Lung (tissue), 17 donors: ENCODE measurements at places on chromosomes 11 and 22. TPM values are rescaled to one million over a fixed set of nuclear protein-coding genes. Genes with fewer than 3 reads are reported as not detected.
A peak's percentile ranks its signal among the peaks of the same experiment; 100 is the strongest.

DNA sequence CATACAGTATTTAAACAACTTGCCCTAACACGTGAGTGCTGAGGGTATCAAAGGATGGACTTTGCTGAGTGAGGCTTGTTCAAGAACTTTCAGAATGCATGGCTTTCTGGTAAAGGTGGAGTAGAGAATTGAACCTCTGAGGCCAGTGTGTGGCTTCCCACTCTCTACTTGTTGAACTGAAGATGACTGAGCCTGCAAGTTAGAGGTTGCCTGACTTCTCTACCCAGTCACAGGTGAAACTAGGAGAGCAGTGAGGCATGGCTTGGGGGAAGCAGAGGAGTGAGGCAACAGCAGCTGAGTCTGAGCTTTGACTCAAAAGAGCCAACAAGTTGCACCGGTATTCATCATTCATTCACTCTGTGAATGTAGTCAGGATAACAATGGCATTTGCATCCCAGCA, 256.4 kb upstream of the SESN3 start:
- no peak for DNase-seq

Gene KIF18A
- 0.78 TPM for polyA plus RNA-seq

DNA sequence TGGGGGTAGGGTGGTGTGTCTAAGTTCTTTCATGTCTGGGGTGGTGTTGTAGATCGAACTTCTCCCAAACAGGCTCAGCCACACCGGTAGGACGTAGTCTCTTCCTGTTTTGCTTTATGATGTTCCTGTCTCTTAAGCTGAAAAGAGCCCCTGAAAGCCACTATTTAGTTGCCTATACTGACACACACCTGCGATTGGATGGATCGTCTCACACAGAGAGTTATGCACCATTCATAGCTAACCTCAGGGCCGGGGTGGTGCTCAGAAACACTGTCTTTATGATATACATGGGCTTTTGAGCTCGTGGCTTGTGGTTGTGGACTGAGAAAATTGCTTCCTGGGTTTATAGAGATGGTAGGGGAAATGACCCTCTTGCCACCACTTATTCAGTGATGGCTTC, 137.6 kb downstream of the TEAD1 start:
- DNase-seq: no peak

GRCh38 chr11:31478223-31478590, 31.2 kb downstream of the IMMP1L start:
- no peak for DNase-seq

Gene RELT
- 7.1 TPM for polyA plus RNA-seq

DNA sequence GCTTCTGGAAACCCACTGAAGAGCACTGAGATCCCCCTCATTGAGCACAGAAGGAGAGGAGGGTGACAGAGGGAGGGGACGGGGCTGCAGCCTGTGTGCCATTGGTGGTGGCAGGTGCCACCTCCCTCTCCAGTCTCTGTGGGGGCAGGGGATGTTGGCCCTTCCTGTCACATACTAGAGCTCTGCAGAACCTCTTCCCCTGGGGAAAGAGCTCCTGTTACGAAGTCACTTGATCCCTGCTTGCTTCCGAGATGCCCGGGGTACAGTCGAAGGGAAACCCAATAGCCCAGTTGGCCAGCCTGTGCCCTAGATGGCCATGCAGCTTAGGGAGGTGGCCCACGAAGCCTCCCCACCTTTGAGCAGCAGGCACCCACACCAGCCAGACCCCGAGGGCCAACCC, 29.4 kb downstream of the DAGLA start:
- DNase-seq: no peak

DNA sequence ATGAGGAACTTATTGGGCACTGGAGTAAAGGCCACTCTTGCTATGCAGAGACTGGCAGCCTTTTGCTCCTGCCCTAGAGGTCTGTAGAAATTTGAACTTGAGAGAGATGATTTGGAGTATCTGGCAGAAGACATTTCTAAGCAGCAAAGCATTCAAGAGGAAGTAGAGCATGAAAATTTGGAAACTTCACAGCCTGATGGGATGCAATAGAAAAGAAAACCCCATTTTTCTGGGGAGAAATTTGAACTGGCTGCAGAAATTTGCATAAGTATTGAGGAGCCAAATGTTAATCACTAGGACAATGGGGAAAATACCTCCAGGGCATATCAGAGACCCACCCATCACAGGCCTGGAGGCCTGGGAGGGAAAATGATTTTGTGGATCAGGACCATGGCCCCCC, 29.9 kb upstream of the CD44 start:
- DNase-seq: no peak

- no peak for DNase-seq
Measured at GRCh38 chr11:32427935-32428664, 7.2 kb downstream of the WT1 start.

- no peak for DNase-seq
Measured at GRCh38 chr11:13694115-13694514, 25.6 kb downstream of the FAR1 start.

DNA sequence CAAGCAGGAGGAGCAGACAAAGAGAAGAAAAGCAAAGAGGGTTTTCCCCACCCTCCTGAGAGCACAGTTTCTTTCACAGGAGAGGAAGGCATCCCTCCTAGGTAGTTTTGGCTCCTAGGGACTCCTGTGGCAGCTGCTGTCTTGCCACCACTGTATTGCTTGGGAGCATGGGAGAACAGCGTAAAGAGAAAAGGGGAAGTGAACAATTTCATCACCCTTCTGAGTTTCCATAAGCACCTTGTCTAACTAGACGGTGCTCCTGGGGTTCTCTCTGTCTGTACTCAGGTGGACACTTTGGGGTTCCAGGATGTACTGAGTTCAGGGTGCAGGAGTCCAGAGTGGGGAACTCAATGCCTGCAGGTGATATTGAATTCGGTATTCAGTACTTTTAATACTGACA, 1430.5 kb downstream of the TBC1D22A start:
- DNase-seq: no peak

Gene GPR83
- polyA plus RNA-seq: 0.10 TPM

GRCh38 chr11:123519055-123519796, 89.2 kb downstream of the GRAMD1B start:
- peak; percentile 14 for DNase-seq

Gene NDUFS3
- polyA plus RNA-seq: 90.5 TPM

DNA sequence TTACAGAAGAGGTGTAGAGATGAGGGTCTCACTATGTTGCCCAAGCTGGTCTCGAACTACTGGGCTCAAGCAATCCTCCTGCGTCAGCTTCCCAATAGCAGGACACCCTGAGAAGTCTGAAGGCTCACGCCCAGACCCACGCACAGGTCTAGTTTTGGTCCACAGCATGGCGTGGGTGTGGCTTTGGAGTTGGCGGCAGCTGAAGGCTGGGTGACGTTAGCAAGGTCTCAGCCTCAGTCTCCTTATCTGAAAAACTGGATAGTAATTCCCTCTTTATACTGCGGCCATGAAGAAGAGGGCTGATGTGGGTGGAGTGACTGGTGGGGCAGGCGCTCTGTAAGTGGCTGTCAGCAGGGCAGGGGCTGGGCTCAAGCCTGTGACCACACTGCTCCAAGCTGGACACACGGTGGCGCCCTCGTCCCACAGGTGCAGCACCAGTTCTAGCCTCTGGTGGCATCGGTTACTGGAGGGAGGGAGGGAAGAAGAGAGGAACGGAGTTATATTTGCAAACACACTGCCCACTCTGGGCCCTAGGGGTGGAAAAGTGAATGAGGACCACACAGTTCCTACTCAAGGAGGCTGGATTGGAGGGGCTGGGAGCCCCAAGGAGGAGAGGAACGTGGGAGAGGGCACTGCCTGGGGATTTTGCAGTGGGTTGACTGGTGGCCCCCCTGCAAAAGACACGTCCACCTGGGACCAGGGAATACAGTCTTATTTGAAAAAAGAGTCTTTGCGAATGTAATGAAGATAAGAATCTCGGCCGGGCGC, 19.6 kb upstream of the CARD10 start:
- DNase-seq: peak; percentile 96

GRCh38 chr11:134486106-134486505, 74.1 kb upstream of the B3GAT1 start:
- no peak for DNase-seq

GRCh38 chr11:45270946-45271716, 15.0 kb downstream of the SYT13 start:
- DNase-seq: no peak

DNA sequence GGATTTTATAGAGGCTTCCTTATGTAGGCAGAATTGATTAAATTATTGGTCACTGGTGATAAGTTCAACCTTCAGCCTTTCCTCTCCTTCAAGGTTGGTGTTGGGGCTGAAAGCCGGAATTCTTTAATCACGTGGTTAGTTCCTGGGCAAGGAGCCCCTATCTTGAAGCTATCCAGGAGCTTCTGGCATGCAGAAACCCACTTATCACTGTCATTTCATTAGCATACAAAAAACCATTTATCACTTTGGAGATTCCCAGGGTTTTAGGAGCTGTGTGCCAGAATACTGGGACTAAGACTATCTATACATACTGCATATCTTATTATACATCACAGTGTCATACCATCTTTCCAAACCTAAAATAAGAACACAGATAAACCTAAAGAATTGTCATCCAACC, 18.5 kb upstream of the MED17 start:
- no peak for DNase-seq

DNA sequence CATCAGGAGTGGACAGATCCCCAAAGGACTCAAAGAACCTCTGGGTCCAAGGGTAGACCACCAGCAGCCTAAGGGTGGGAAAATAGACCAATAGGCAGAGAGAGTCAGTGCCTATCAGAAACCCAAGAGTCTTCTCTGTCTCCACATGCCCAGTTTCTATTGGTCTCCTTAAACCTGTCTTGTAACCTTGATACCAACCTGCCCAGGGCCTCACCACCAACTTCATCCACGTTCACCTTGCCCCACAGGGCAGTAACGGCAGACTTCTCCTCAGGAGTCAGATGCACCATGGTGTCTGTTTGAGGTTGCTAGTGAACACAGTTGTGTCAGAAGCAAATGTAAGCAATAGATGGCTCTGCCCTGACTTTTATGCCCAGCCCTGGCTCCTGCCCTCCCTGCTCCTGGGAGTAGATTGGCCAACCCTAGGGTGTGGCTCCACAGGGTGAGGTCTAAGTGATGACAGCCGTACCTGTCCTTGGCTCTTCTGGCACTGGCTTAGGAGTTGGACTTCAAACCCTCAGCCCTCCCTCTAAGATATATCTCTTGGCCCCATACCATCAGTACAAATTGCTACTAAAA, at the start of gene HBB:
Gene HBB (minus strand): TSS at position 340 of the 579 bp plus-strand sequence. CDS start 50 bp downstream, at position 290.
- DNase-seq: no peak

GRCh38 chr11:68282861-68283230, 11.1 kb upstream of the C11orf24 start:
- no peak for DNase-seq

DNA sequence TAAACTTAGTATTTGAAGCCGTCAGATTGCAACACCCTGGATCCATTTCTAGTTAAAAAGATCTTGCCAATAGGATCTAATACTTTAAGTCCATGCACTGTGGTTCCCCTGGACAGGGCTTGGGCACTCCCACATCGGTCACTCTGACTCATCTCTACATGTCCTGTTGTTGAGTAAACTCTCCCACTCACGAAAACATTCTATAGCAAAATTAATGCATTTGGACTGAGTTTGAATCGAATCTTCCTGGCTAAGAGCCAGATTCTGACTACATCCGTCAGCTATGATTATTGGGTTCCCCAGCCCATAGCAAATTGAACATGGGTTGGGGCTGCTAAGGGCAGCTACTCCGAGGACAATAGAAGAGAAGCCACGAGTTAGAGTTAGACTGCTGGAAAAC, 182.1 kb upstream of the SORL1-AS1 start:
- DNase-seq: no peak

Gene RCE1
- polyA plus RNA-seq: 8.7 TPM

Gene STK33
- polyA plus RNA-seq: 9.5 TPM

- DNase-seq: no peak
Measured at GRCh38 chr11:57972013-57972367, 51.7 kb upstream of the OR9Q1 start.

GRCh38 chr11:3827434-3828186, 13.1 kb downstream of the RHOG start:
- DNase-seq: no peak

Gene RBM7
- 23.0 TPM for polyA plus RNA-seq

Gene DCHS1
- 6.0 TPM for polyA plus RNA-seq

Gene SYCE3
- 1.1 TPM for polyA plus RNA-seq

Gene OR51B2
- not detected for polyA plus RNA-seq

- no peak for DNase-seq
Measured at GRCh38 chr11:132347156-132348090, 977.0 kb downstream of the NTM start.

GRCh38 chr22:31162015-31162765, 2.2 kb downstream of the RNF185 start:
- DNase-seq: no peak

GRCh38 chr11:119860561-119861094, 131.6 kb upstream of the NECTIN1 start:
- DNase-seq: no peak

Gene GUCY1A2
- polyA plus RNA-seq: 1.5 TPM

- peak; percentile 18 for DNase-seq
Measured at GRCh38 chr11:62922653-62923431, 1.7 kb upstream of the CHRM1 start.

- DNase-seq: no peak
Measured at GRCh38 chr11:46611526-46612304, 5.3 kb downstream of the HARBI1 start.

- DNase-seq: peak; percentile 41
Measured at GRCh38 chr11:128260398-128260797, 327.0 kb downstream of the ETS1 start.

Gene NRGN
- 58.5 TPM for polyA plus RNA-seq

GRCh38 chr22:29308791-29309262, 2.4 kb downstream of the GAS2L1 start:
- DNase-seq: no peak

Gene TANGO2
- polyA plus RNA-seq: 40.0 TPM

DNA sequence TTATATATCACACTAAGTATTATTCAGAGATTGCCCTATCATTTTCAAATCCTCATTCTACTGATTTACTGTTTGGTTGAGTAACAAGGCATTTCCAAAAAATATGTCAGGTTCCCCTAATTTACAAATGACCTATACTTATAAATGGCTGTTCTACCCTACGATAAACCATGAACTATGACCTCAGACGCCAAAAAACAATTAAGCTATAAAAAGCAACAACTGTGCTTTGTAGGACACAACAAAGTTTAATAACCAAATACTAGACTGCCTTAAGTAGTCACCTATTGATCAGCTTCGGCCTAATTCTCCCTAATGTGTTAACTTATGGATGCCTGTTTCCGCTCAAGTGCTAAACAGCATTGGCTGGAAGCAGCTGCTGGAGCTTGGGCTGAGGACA, 53.2 kb downstream of the PICALM start:
- no peak for DNase-seq

DNA sequence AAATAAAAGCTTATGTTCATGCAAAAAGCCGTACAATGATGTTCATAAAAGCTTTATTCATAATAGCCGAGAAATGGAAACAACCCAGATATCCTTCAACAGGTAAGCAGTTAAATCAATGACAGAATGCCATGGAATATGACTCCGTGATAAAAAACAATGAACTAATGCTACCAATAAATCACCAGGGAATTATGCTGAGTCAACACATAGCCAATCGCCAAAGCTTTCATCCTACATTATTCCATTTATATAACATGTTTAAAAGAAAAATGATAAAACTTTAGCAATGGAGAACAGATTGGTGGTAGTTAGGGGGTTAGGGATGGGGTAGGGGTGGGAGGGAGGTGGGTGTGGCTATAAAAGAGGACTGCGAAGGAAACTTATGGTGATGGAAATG, 356.4 kb downstream of the TENM4 start:
- no peak for DNase-seq
